Esophagus squamous epithelium (tissue), 5 donors: ENCODE measurements at places on chromosomes 1 and 21.

- H3K4me1 ChIP-seq: no peaks in the 10 kb centered on the region
- H3K27me3 ChIP-seq: no peaks in the 10 kb centered on the region
- DNase-seq: no peak
- no peak overlapping the region for H3K27ac ChIP-seq
- H3K36me3 ChIP-seq: no peaks in the 10 kb centered on the region
- no peak overlapping the region for H3K4me3 ChIP-seq
These were observed 374.8 kb downstream of the BRINP3 start for GRCh38 chr1:190102757-190103326.

DNA sequence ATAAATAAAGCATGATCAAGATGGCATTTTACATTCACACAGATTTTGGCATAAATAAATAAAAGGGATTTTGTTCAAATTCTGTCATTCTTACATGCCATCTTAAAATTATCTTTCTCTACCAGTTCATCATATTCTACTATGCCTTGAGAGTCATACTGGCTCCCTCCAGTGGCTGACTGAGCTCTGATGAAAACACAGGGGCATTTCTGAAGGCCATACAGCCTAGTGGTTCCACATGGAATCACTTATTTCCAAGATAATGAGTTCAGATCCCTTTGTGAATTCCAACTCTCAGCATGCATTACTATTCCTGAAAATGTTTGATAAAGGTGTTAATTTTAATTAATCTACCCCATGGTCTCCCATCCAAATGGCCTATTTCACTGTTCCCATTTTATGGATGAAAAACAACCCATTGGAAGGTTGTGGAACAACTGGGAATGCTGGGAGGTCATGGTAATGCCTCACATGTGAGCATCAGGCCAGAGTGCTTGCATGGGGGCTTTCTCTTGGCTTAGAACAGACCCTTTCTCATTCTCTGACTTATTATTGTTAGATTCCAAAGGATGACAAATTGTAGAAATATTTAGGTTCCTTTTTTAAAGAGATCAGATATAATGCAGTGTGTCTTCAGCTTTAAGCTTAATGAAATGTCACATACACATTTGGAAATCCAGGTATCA lies 622.4 kb upstream of the PKN2 start:
- no peak overlapping the region for H3K4me3 ChIP-seq
- DNase-seq: no peak
- no peaks in the 10 kb centered on the region for H3K36me3 ChIP-seq
- H3K27me3 ChIP-seq: no peaks in the 10 kb centered on the region

- peak overlapping the region; percentile 48 for H3K4me3 ChIP-seq
- DNase-seq: no peak
- H3K4me1 ChIP-seq: peaks cover 24% of the 10 kb centered on the region
- H3K36me3 ChIP-seq: no peaks in the 10 kb centered on the region
These were observed 51.9 kb upstream of the LPAR3 start for GRCh38 chr1:84944767-84945486.

DNA sequence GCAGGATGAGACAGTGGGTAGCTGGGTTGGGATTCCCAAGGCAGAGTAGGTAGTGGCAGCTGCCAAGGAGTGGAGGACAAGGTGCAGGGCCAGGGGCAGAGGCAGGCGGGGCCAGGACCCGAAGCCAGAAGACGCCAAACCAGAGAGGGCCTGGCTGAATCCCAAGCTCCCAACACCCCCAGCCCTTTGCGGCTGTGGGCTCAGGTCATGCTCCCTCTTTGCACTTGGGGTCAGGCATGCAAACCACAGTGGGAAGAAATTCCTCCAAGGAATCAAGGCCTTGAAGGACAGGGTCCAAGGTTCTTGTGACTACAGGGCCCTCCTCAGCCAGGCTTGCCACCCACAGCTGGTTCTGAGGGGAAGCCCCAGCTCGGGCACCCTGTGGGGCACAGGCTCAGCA lies 6.2 kb downstream of the C1orf210 start:
- H3K4me3 ChIP-seq: no peak overlapping the region
- H3K4me1 ChIP-seq: peaks cover 3% of the 10 kb centered on the region
- H3K36me3 ChIP-seq: no peaks in the 10 kb centered on the region
- H3K27ac ChIP-seq: no peak overlapping the region
- no peaks in the 10 kb centered on the region for H3K27me3 ChIP-seq

DNA sequence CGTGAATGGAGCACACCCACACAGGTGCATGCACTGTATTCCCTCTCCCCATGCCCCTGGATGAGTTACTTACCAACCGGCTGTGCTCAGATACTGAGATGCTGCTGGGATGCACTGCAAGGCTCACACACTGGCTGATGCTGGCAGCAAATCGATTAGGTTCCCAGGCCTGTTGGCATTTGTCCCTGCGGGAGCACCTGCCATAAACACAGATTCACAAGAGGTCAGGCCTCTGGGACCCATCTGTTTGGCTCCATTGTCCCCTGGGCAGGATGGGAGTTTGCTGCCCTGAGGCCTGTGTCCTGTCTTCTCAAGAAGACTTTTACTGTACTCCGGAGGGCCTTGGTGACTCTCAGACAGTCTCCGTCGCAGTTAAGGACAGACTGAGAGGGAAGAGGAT lies 145.4 kb downstream of the PLXNA2 start:
- no peaks in the 10 kb centered on the region for H3K4me1 ChIP-seq
- no peaks in the 10 kb centered on the region for H3K27me3 ChIP-seq
- DNase-seq: no peak
